ENCODE measurements at places on chromosomes 2 and 18.
A peak's percentile ranks its signal among the peaks of the same experiment; 100 is the strongest.

GRCh38 chr2:222851956-222852617 lies 8.7 kb upstream of the ACSL3 start:
- DNase-seq = no peak

- no peak for DNase-seq
Measured at GRCh38 chr2:234814374-234814773, 137.4 kb upstream of the SH3BP4 start.

DNA sequence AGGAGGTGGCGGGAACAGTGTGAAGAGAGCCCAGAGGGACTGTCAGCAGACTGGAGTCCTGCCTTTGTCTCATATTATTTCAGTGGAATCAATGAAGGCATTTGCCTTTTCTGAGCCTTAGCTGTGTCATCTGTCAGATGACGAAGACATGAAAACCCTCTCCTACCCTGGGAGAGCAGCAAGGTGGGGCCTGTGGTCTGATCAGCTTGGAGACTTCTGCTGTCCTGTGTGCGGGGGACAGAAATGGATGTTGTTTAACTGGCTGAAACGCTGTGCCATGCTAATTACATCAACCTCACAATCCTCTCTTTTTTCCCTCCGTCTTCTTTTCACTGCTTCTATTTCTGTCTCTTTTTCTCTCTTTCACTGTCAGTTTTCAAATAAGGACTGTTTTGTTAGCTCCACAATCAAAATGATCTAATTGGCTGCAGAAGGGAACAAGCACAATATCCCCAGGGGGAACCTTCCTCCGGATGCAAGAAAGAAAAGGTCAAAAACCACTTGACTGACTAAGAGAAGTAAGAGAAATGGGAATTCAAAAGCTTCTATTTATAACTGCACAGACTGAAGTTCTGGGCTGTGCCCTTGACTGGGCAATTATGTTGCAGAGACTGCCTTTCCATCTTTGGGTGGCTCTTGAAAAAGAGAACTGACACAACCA lies 340.1 kb downstream of the CLIP4 start:
- DNase-seq = no peak

DNA sequence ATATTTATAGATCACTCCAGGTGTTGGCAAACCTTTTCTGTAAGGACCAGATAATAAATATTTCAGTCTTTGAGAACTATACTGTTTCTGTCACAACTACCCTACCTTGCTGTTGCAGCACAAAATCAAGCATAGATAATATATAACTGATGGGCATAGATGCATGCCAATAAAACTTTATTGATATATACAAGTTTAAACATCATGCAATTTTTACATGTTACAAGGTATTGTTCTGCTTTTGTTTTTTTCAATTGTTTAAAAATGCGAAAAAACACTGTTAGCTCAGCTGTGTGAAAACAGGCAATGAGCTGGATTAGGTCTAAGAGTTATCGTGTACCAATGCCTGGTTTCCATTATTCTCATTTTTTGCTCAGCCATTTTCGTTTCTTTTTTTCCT lies 47.6 kb upstream of the FN1 start:
- no peak for DNase-seq

GRCh38 chr2:155256803-155257202 lies 558.3 kb downstream of the KCNJ3 start:
- DNase-seq = no peak

GRCh38 chr2:12456293-12457106 lies 260.2 kb upstream of the TRIB2 start:
- peak; percentile 63 for DNase-seq

GRCh38 chr2:41187376-41188122 lies 735.7 kb upstream of the SLC8A1 start:
- DNase-seq = no peak

GRCh38 chr2:10889651-10890215 lies 22.0 kb upstream of the KCNF1 start:
- DNase-seq = no peak

DNA sequence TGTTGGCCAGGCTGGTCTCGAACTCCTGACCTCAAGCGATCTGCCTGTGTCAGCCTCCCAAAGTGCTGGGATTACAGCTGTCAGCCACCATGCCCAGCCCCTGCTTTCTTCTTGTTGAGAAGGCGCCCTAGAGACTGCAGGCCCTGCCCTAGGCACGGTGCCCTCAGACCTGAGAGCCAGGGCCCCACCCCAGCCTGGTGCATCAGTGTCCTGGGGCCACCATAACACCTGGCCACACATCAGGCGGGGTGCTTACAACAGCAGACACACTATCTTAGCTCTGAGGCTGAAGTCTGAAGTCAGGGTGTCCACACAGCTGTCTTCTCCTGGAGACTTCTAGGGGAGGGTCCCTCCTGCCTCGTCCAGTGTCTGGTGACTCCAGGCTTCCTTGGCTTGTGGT lies 120.6 kb downstream of the NDUFA10 start:
- DNase-seq = no peak

DNA sequence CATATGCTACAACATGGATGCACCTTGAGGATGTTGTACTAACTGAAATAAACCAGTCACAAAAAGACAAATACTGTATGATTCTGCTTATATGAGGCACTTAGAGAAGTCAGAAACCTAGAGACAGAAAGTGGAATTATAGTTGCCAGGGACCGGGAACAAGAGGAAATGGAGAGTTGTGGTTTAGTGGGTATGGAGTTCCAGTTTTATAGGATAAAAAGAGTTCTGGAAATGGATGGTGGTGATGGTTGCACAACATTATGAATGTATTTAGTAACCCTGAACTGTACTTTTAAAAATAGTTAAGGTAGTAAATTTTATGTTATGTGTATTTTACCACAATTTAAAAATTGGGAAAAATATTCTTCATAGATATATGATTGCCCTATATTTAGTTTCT lies 97.7 kb downstream of the DPP4 start:
- DNase-seq = no peak

GRCh38 chr2:161316701-161317100 lies 8.5 kb downstream of the PSMD14 start:
- DNase-seq = no peak

DNA sequence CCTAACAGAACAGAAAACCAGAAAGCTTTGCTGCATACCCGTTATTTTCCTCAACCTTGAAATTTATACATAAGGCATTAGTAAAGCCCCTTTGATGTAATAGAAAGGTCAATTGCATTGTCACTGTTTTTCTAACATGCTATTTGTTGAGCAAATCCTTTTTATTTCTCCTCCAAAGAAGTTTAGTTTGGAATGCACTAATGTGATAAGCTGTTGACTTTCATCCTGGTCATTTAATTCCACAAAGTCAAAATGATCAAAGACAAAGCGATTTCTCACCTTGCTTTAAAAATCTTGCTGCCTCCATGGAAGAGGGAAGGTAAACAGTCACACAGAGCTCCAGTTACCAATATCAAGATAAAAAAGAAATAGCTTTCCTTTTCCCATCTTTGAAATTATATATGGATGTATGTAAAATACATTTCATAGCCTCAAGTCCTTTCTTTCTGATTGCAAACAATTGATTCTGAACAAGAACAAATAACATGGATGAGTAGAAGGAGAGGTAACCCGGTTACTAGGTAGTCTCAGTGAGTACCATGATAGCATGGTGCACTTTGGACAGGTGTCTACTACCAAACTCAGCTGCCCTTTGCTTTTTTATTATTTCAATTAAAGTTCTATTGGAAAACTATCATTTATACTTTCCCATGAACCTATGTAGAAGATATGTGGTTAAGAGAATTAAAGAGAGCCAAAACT lies 452.7 kb downstream of the STK39 start:
- DNase-seq = no peak

- no peak for DNase-seq
Measured at GRCh38 chr2:3251946-3252345, 125.7 kb downstream of the EIPR1 start.

Measured in activated CD4-positive, alpha-beta T cell treated with anti-CD3 and anti-CD28 coated beads for 36 hours (primary cell).